BJ (cell line): ENCODE measurements at places on chromosomes 3 and 15.

DNA sequence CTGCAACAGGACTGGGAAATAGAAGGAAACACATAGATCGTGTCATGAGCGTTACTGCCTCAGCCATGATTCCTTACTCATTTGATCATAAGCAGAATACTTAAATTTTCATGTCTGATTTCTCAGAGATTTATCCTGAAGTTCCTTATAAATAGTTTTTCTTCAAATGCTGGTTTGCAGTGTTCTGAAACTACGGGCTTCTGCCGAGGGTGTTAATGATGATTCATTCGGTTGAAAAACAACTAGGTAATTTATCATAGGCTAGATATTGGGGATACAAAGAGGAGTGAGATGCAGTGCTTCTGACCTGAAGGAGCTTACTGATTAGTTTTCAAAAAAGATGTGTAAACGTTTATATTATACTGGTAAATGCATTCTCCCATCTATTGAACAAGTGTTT lies 428.9 kb downstream of the NLGN1 start:
- DNase-seq = no peak

GRCh38 chr3:140078343-140078742 lies 143.4 kb downstream of the CLSTN2 start:
- no peak for DNase-seq

GRCh38 chr3:8732413-8732812 lies 1.2 kb upstream of the CAV3 start:
- no peak for DNase-seq

- no peak for DNase-seq
Measured at GRCh38 chr3:106006001-106006400, 137.2 kb upstream of the CBLB start.

GRCh38 chr15:50380089-50380488 lies 25.1 kb upstream of the GABPB1 start:
- DNase-seq = no peak

DNA sequence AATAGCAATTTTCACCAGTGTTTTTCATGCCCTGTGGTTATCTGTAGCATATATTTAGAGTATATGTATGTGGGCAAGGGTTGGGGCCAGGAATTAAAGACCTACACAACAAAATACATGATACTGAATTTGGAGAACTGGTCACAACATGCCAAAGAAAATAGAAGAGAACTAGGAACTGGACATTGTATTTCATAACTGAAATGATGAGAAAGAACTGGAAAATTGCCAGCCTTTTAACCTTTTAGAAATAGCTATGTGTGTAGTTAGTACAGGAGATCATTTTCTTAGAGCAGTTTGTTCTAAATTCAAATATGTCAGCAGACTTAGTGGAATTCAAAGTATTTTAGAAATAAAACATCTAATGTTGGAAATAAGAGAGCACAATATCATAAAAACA lies 227.1 kb upstream of the CGNL1 start:
- DNase-seq = no peak

- no peak for DNase-seq
Measured at GRCh38 chr15:62541250-62541649, 376.2 kb upstream of the C2CD4B start.

GRCh38 chr3:114361391-114361790 lies 67.6 kb downstream of the TIGIT start:
- DNase-seq = no peak

- DNase-seq = no peak
Measured at GRCh38 chr15:76871930-76872329, 33.2 kb downstream of the SCAPER start.

DNA sequence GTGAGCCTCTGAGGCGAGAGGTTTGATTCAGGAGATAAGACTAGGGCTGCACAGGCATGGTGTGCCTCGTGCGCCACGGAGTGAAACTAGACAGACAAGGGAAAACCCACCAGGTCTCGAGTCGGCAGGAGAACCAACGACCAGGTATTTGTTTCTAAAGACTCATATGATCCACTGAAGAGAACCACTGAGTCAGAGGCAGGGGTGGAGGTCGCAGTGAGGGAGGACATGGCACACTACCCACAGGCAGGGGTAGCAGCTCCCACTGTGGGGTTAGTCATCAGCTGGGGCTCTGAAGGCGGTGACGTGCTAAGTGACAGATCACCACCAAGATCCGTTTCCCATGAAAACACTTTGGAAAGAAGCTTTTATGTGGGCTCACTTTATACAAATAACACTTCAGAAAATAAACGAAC lies 45.7 kb downstream of the CHSY1 start:
- no peak for DNase-seq

DNA sequence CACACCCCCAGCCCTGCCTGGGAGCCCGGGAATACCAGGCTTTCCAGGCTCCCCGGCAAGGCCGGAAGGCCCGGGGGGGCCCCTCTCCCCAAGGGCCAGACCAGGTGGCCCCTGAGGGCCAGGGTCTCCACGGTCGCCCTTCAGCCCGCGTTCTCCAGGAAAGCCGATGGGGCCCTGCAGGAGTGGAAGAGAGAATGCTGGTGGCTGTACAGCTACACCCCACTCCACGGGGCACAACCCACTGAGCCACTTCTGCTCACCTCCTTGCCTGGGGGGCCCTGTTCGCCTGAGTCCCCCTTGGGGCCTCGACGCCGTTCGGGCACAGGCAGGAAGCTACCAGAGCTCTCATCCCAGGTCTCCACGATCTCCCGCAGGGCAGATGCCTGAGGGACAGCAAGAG lies 11.8 kb upstream of the UCN2 start:
- no peak for DNase-seq

GRCh38 chr3:5298453-5298852 lies 110.9 kb downstream of the EDEM1 start:
- DNase-seq = no peak

DNA sequence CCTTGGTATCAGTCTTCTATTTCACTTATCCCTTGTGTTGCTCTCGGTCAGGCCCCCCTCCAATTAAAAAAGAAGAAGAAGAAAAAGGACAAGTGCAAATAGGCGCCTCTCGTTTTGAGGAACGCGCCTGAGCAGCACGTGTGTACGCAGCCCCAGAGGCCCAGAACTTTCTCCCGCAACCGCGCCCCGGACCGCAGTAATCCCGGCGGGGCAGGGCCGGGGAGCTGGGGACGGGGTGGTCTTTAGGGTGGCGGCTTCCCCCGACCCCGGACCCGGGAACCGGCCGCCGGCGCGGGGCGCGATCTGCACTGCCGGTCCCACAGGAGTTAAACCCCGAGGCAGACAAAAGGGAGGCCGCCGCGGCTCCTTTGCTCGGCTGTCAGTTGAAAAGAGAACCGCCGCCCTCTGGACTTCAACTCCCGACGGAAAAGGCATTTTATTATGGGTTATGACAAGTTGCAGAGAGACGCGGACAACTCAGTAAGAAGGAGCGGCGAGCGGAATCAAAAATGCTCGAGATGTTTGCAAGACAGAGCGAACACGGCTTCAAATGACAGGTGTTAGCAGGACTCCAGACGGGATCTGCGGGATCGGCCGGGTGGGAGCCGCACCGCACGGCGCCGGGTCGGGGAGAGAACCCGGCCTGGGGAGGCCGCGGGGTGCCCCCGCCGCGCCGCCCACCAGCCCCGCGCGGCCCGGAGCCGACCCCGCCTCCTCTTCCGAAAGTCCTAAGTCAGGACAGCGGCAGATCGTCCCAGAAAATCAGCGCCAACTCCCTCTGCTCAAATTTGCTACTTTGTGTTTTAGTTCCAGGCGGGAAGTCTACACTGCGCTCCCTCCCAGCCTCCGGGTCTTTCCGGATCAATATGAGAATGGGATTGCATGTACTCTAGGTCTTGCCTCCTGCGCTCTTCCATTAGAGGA lies 79.0 kb downstream of the NR2F2 start:
- no peak for DNase-seq

GRCh38 chr3:183491109-183491922 lies 62.9 kb upstream of the MCF2L2 start:
- DNase-seq = no peak

GRCh38 chr15:92166029-92166428 lies 227.7 kb upstream of the ST8SIA2 start:
- no peak for DNase-seq
